Amygdala (tissue), 56 donors: ENCODE measurements at places on chromosomes 7 and 10.

DNA sequence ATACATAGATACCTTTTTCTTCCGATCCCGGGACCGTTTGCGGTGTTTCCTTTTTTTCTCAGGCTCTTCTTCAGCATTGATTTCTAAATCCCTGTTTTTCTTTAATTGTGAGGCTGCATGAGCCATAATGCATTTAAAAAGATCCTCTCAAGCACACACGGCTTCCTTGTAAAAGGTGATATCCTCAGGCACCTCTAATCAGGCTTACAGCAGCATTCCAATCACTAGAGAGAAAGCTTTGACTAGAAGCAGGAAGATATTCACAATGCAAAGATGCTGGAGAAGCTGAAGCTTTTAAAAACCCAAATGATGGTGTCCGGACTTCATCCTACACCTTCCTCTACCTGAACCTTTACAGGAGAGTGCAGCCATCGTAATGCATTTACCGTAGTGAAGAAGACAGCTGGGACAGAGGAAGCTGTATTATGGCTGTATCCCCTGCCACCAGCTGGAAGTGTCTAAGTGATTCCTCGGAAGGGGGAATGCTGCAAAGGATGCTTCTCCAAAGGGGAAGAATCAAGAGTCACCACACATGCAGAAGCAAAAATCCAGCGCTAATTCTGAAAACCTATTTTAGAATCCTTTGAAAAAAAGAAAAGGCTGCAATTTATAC lies at the start of gene ANK3:
Gene ANK3, minus strand, starts transcription at position 463 of the 613 bp plus-strand sequence. Its CDS starts 337 bp downstream, at position 126.
- DNase-seq: no peak

DNA sequence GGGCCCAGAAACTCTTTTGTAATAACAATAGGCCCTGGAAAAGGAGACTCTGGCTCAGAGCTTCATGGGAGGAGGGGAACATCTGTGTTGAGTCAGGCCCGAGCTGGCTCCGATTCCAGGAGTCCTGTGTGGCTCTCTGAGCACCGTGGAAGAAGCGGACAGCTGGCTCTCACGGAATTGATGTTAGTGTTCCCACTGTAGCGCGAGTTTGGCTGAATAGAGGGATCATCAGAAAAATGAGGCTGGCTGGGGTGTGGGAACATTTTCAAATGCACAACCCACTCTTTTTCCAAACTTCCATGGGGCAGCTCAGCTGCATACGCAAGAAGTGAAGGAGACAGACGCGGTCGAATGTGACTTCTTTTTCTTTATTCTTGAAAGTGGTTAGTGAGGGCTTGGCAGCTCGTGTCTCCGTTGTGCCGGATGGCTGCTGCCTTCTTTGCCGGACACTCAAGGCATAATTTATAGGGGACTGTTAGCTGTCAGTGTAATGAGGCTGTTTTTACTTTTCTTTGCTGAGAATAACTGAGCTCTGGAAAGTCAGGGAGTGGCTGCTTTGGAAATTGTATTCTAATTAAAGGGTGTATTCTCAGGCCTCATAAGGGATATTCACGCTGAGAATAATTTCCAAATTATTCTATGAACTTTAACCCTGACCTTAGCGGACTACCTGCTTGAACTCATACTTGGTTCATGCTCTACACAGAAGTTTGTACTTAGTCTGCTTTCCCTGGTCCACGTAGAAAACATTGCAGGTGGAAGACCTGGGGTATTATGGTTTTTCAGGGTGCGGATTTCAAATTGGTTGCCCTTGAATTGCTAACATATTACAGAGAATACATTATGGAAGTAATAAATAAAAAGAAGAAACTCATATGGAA lies 23.1 kb downstream of the MDFIC start:
- DNase-seq: no peak

DNA sequence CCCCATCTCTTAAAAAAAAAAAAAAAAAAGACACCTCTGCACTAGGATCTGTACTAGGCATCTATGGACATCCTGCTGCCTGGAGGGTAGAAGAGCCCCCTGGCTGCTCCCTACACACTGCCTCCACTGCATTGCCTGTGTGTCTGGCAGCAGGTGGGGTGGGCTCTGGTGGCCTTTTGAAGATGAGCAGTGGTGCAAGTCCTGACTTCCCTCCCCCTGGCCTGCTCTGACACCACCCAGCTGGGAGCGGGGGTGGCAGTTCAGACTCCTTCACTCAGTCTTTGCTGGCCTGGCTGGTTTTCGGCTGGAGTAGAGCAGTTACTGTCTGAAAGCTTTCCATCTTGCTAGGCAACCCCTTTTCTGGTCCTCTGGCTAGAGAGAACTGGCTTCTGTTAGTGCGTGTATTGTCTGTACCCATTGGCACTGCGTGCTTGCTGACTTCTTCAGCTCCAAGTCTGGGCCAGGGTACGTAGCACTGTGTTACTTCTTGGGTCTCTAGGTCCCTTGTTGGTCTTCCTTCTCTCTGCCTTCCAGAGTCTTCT lies 17.6 kb downstream of the C10orf62 start:
- DNase-seq: no peak

DNA sequence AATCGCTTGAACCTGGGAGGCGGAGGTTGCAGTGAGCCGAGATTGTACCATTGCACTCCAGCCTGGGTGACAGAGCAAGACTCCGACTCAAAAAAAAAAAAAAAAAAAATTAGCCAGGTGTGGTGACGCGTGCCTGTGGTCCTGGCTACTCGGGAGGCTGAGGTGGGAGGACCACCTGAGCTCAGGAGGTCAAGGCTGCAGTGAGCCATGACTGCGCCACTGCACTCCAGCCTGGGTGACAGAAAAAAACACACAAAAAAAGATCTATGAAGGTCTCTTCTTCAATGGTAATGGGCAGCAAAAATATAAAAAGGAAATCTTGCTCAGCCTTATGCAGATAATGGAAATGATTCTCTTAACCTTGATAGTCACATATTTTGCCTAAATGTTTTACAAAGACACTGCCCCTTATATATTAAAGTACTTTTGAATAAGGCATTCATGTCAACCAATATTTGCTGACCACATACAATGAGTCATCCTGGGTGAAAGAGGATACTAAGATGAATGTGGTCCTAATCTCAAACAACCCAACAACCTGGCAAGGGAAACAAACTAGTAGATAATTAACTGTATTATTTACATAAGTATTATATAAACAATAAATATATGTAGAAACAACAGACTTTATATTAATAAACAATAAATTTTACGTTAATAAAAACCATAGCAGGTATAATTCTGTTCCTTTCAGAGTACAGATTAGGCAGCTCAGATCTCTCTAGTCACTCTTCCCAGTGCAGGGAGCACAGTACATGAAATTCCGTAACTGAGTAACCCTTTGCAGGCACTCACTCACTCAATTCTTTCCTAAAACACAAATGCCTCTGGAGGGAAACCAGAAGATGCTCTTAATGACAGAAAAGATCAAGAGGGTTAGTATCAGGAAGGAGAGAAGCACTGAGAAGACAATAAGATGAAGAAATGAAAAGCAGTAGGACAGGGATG lies 8.1 kb downstream of the TOMM7 start:
- DNase-seq: no peak

GRCh38 chr10:34670081-34670480 lies 145.0 kb downstream of the PARD3 start:
- DNase-seq: no peak

DNA sequence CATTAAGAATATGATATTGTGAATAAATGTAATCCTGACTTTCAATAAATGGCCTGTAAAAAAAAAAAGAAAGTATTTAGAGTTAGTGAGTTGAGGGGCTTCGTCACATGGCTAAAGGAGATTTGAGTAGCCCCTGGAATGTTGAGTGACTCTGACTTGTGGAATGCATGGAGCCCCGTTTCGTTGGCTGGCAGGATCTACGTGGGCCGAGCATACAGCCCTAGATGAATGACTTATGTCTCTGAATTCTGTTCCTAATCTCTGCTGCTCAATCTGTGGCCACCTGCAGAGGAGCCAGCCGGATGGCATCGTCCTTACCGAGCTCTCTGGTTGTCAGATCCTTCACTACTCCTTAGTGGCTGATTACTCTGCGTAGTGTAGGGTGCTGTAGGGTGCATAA lies 155.7 kb downstream of the MGMT start:
- DNase-seq: no peak
